Panc1 (cell line): ENCODE measurements at places on chromosomes 4 and X. TPM values are rescaled to one million over a fixed set of nuclear protein-coding genes. Genes with fewer than 3 reads are reported as not detected.

DNA sequence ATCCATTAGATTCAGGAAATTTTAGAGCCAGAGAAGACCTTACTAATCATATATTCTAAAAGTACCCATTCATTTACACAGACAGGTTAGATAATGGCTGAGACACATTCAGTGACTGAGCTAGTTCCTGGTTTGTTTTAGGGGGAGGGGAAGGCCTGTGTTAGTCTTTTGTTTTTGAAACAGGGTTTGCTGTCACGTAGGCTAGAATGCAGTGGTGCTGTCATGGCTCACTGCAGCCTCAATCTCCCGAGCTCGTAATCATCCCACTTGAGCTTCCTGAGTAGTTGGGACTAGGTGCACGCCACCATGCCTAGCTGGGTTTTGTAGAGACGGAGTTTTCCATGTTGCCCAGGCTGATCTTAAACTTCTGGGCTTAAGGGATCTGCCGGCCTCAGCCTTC is 10.1 kb downstream of the RBPJ start:
- no peak for DNase-seq

- no peak for DNase-seq
These were observed 75.2 kb downstream of the CD38 start for GRCh38 chr4:15853345-15853744.

- peak; percentile 66 for DNase-seq
These were observed 246.0 kb upstream of the HHIP start for GRCh38 chr4:144399927-144400326.

DNA sequence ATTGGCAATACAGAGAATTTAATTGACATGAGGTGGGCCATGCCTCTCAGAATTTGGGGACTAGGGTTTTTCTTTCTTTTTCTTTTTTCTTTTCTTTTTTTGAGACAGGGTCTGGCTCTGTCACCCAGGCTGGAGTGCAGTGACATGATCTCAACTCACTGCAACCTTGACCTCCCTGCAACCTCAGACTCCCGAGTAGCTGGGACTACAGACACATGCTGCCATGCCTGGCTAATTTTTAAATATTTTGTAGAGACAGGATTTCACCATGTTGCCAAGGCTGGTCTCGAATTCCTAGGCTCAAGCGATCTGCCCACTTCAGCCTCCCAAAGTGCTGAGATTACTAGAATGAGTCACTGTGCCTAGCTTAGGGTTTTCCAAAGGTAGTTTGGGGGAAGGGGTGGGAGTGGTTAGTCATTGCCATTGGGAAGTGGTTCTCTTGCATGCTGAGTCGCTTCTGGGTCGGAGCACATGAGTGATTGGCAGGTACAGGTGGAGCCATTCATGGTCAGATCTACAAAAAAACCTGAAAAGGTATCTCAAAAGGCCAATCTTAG is 54.5 kb downstream of the MID2 start:
- DNase-seq: no peak

GRCh38 chr4:105923497-105924238 is 28.4 kb downstream of the NPNT start:
- DNase-seq: no peak

DNA sequence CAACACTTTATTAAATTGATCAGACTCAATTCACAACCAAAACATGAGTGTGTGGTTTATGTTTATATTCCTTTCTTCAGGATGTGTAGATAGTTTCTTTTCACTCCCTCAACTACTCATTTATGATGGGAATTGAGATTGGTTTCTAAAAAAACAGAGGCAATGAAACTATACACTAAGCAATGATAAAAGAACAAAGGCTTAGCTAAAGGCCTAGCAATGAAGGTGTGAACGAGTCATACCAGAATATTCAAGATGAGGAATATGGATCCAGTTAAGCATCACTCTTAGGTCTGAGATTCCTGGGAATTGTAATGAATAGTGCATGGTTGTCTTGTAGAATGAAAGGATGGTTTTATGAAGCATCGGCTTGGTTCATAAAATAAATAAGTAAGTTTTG is 17.5 kb upstream of the RASL11B start:
- DNase-seq: no peak

DNA sequence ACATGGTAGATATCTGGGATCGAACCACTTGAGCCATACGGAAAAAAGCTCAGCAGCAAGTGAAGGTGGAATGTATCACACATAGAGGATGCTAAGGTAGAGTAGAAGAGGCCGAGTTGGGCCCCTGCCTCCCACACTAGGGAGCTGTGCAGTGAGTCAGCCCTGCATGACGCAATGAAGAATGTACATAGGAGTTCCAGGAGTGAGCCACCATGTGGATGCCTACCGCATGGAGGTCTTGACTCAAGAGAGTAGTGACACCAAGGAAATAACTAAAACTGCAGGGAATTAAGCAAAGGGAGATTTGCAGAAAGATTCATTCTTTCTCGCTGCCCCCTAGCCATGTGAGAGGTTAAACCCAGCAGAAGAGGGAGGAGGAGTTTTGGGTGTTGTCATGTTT is 389.6 kb upstream of the IGFBP7 start:
- no peak for DNase-seq

DNA sequence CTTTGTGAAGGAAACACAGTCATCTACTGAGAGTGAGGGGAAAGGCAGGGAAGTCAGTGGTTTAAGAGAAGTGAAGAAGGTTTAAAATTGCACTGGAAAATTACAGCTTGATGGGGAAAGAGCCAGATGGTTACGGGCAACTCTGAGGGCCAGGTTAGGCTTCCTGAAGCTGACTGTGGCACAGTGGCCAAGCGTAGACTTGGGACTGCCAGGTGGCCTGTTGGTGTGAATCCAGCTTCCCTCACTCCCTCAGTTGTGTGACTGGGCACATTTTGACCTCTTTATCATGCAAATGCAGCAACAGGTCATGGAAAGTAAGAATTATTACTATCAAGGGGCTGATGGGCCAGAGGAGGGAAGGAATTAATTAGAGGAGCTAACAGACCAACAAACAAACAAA is 390.1 kb downstream of the UNC5C start:
- DNase-seq: no peak

DNA sequence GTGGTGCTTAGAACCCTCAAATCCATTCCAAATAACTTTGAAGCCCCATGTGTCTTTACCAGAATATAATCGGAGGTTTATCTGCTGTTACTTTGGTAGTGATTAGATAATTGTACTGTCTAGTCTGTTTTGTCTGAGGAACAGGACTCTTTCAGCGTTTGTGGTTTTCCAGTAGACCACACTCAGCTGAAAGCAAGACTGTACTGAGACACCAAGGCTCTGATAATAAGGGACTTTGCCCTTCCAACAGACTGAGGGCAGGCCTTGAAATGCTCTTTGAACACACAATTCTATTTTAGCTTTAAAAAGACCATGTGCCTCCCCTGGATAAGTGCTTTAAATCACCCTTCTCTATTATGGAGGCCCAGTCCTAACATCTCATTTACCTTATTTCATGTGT is 76.1 kb downstream of the KLHL8 start:
- no peak for DNase-seq

GRCh38 chr4:38674258-38675144 is 10.5 kb downstream of the KLF3 start:
- DNase-seq: no peak

DNA sequence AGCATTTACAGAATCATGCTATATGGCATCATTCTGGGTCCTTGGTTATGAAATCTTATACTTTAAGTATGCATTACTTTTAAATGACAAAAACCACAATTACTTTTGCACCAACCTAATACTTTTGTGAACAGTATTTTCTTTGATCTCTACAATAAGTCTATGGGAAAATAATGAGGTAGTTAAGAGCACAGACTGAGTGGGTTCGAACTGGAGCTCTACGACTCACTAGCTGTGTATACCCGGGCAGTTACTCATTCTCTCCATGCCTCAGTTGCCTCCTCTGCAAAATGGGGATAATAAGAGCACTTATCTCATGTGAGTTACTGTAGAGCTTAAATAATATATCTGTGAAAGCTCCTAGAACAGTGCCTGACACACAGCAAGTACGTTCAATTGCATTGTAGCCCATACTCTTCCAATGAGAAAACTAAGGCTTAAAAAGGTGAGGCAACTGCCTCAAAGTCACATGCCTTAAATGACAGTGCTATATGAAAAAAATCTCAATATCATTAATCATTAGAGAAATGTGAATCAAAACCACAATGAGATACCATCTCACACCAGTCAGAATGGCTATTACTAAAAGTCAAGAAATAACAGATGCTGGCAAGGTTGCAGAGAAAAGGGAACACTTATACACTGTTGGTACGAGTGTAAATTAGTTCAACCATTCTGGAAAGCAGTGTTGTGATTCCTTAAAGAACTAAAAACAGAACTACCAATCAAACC is 151.5 kb downstream of the CHIC2 start:
- no peak for DNase-seq

DNA sequence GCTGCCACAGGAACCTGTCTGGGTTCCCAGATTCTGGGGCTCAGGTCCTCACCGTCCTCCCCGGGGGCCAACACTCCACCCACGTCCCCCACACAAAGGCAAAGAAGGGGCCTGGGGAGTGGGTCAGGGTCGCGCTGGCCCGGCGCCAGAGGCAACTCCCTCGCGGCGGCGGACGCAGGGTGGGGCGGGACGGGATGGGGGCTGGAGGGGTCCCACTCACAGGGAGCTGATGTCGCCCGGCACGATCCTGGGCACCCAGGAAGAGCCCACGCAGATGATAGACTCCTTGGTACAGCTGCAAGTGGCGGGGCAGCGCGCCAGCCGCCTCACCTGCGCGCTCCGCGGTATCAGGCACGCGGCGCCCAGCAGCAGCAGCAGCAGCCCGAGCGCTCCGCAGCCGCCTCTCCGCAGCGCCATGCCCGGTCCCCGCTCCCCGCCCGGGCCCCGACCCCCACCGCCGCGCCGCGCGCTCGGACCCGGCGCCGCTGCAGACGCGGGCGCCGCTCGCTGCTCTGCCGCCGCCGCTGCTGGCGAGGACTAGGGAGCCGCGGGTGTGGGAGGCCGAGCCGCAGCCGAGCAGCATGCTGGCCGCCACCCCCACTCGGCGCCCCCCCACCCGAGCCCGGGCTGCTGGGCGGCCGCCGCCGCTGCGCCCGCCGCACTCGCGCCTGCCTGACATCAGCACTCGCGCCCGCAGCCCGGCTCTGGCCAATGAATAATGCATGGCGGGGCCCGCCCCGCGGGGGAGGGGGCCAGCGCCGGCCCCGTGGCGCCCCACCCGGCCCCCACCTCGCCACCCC is at the start of gene LGI2:
TSS of gene LGI2 (minus strand) at position 670 of the 800 bp plus-strand sequence. CDS start at position 417, 253 bp downstream.
- no peak for DNase-seq

GRCh38 chr4:4477796-4478195 is 64.1 kb downstream of the STX18 start:
- DNase-seq: no peak

PABPC1L2A gene
- total RNA-seq: not detected

SPANXN3 gene
- total RNA-seq: not detected

AFF2 gene
- 0.05 TPM for total RNA-seq

SPANXN4 gene
- not detected for total RNA-seq
